ENCODE measurements at places on chromosomes 6 and 20.

DNA sequence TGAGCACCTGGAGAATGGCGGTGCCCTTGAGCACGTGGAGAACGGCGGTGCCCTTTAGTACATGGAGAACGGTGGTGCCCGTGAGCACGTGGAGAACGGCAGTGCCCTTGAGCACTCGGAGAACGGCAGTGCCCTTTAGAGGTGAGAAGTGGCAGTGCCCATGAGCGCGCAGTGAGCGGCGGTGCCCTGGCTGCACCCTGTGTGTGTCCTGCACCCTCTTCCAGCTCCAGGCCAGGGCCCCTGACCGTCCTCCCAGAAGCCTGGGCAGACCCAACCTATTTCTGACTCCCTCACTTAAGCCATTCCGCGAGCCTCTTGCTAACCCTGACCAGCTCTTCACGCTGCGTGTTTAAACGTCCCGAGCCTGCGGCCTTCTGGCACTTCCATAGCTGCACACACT, 151.3 kb downstream of the DLL1 start:
- no peak for DNase-seq

- no peak for DNase-seq
Observed at GRCh38 chr6:7264041-7264440, 49.0 kb downstream of the SSR1 start.

GRCh38 chr6:132490478-132491204, 22.3 kb downstream of the STX7 start:
- no peak for DNase-seq

- no peak for DNase-seq
Observed at GRCh38 chr6:3211681-3212080, 15.8 kb downstream of the TUBB2B start.

DNA sequence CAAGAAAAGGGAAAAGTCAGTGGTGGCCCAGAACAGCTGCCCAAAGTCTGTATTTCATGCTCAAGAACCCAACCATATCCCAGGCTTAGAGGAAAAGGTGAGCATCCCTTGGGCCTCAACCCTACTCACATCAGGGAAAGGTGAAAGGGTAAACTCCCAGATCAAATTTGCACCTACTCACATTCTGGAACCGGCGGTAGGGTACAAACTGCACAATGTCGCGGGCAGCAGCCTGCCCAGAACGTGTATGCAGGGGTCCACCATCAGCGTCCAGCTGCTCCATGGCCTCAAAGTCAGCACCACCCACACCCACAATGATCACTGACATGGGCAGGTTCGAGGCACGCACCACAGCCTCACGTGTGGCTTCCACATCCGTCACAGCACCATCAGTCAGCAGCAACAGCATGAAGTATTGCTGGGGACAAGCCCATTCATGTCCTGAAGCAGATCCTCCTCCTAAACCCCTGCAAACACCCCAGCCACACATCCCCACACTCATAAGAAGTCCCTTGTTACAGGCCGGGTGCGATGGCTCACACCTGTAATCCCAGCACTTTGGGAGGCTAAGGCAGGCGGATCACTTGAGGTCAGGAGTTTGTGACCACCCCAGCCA, 10.9 kb downstream of the SPAG4 start:
- no peak for DNase-seq

DNA sequence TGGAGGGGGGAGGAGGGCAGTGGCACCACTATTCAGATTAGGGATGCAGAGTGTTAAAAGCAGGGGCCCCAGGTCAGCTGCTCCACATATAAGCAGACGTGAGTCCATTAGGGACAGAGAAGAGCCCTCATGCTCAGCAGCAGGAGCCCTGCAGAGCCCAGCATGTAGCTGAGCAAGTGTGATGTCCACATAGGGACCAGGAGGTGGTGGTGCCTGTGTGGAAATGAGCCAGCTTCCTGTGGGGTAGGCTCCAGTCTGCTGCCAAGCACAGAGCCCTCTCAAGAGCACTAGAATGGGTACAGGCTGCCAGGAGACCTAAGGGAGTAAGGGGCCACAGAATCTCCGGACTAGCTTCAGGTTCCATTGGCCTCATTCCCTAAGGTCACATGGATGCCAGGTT, 57.9 kb upstream of the MLN start:
- no peak for DNase-seq

DNA sequence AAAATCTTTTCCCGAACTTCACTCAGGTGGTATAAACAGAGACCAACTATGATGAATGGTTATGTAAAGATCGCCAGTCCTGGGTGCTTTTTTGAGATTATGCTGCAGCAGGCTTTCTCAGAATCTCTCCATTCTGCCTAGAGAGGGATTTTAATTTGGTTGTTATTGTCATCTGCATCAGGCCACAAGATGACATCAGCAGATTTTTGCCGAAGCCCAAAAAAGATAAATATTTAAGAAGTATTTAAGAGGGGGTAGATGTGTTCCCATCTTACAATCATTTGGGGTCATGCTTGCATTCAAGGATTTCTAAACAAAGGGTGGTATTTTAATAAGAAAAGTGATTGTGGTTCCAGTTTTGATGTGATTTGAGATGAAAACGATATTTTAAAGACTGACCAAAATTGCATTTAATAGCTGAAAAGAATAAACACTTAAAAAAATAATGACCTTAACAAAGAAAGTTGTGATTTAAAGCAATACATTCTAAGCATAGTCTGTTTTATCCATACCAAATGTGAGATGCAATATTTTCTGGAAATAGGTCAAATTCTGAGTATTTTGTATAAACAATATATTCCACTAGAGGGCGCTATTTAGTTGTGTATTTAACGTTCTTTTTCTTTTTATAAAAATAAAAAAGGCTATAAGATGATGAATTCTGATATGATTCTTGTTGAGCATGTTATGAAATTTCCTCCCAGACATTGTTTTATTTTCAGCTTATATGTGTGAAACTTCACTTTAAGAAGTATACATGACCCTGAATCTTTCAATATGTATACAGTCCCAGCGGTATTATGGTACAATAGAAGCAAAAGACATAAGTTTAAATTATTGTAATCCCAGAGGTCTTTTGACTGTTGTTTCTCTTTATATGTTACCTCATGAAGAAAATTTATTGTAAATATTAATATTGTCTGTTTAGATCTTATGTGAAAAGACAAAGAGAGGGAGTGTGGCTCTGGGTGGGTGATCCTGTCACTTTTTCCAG, 51.0 kb upstream of the ZFP64 start:
- no peak for DNase-seq

GRCh38 chr6:157407646-157408045, 26.7 kb downstream of the ZDHHC14 start:
- DNase-seq: no peak

DNA sequence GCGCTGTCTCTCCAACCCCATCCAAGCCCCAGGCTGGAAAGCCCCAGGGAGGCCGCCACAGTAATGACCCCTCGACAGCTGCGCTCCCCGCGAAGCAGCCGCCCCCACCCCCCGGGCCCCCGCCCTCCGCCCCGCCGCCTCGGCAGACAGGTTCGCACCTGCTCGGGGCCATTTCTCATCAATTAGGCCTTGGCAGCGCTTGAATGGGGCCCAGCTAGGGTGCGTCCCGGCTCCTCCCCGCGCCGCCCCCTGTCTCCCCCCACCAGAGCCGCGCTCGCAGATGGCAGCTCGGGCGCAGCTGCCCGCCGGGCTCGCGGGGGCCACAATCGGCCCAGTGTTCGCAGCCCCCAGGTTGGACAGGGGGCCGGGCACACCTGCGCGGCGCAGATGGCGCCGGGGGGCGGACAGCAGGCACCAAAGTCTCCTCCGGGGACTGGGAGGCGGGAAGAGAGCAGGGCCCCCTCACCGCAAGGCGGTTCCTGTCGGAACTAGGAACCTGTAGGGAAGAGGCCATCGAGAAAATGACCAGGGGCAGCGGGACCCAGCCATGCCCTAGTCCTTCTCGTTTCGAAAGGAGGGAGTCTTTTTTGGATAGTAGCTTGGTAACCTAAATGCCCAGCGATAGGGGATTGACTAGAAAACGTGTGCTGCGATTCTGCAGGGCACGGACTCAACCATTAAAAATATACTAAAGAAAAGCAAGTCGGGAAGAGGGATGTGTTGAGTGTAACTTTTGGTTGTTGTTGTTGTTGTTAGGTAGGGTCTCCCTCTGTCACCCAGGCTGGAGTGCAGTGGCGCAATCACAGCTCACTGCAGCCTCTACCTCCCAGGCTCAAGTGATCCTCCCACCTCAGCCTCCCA, 83.2 kb upstream of the EYA2 start:
- peak; percentile 71 for DNase-seq

- no peak for DNase-seq
Observed at GRCh38 chr6:121135425-121135824, 198.9 kb downstream of the TBC1D32 start.

DNA sequence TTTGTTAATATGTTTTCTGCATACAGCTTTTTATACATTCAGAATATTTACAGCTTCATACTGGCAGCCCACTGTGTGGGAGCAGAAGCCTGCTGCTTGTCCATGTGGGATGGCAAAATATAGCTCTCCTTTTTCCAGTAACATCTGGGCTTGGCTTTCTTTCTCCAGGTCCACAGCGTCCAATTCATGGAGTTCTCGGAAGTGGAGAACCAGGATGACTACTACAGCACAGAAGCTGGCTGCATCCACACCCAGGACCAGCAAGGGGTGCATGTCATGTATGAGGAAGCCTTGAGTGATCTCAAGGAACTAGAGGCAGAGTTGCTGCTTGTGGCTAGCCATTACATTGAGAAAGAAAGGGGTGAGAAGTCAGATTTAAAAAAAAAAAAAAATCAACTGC, 143.1 kb downstream of the CD164 start:
- DNase-seq: no peak

Measured in NCI-H1436 treated with DMSO at 0.1 percent for 48 hours (cell line).